ENCODE measurements at places on chromosomes 2 and 18. TPM values are rescaled to one million over a fixed set of nuclear protein-coding genes. Genes with fewer than 3 reads are reported as not detected.

- DNase-seq, result no peak
- H3K27me3 ChIP-seq, result no peaks in the 10 kb centered on the region
- H3K36me3 ChIP-seq, result peaks cover 23% of the 10 kb centered on the region
- no peak overlapping the region for H3K27ac ChIP-seq
Observed at GRCh38 chr2:134341476-134341875, 87.6 kb downstream of the MGAT5 start.

- no peak overlapping the region for H3K27ac ChIP-seq
- no peak overlapping the region for H3K4me3 ChIP-seq
- H3K27me3 ChIP-seq, result no peaks in the 10 kb centered on the region
- no peaks in the 10 kb centered on the region for H3K4me1 ChIP-seq
Observed at GRCh38 chr2:167142554-167142953, 254.3 kb downstream of the XIRP2 start.

DNA sequence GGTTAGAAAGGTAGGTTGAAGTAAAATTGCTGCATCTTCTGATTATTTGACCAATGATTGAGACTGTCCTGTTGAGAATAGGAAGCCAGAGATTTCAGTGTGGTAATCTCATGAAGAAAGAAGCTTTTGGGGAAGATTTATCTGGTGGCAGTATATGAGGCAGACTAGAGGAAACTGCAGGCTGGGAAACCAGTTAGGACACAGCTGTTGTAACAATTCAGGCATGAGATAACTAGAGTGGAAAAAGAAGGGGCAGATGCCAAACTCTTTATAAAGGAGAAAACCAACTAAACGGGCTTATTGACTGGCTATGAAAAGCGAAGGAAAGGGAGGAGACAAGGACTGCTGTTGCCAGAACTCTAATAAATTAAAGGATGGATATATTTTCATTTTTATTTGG, 155.6 kb downstream of the TTC27 start:
- no peak for DNase-seq
- no peak overlapping the region for H3K4me3 ChIP-seq
- no peak overlapping the region for H3K27ac ChIP-seq
- H3K27me3 ChIP-seq, result no peaks in the 10 kb centered on the region
- H3K4me1 ChIP-seq, result no peaks in the 10 kb centered on the region
- peaks cover 1% of the 10 kb centered on the region for H3K36me3 ChIP-seq

DNA sequence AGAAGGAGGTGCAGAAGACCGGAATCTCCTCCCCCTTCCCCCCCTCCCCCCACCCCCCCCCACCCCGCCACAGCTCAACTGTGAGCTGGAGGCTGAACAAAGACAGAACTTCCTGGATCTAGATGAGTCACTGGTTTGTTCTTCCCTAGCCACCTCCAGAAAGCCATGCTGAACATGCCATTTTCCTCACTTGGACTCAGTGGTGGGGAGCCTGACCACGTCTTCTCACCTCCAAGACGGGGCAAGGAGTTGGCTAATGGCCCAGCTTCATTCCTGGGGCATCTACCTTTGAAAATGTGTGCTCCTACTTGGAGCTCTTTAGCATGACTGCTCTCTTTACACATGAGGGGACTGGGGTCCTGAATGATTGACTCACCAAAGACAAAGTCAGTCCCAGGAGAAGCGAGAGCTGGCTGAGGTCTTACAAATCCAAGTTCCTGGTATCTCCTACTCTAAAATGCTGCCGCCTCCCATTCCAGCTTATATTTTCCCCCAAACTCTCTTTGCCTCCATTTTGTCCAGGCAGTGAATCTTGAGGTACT, 22.6 kb upstream of the FZD5 start:
- DNase-seq, result no peak
- H3K4me3 ChIP-seq, result no peak overlapping the region
- H3K27me3 ChIP-seq, result no peaks in the 10 kb centered on the region
- no peaks in the 10 kb centered on the region for H3K4me1 ChIP-seq
- H3K27ac ChIP-seq, result no peak overlapping the region
- H3K36me3 ChIP-seq, result no peaks in the 10 kb centered on the region

- H3K27me3 ChIP-seq, result no peaks in the 10 kb centered on the region
- H3K4me3 ChIP-seq, result no peak overlapping the region
- H3K27ac ChIP-seq, result no peak overlapping the region
- H3K36me3 ChIP-seq, result no peaks in the 10 kb centered on the region
- no peak for DNase-seq
Observed at GRCh38 chr2:10507106-10507505, 59.0 kb upstream of the ODC1 start.

DNA sequence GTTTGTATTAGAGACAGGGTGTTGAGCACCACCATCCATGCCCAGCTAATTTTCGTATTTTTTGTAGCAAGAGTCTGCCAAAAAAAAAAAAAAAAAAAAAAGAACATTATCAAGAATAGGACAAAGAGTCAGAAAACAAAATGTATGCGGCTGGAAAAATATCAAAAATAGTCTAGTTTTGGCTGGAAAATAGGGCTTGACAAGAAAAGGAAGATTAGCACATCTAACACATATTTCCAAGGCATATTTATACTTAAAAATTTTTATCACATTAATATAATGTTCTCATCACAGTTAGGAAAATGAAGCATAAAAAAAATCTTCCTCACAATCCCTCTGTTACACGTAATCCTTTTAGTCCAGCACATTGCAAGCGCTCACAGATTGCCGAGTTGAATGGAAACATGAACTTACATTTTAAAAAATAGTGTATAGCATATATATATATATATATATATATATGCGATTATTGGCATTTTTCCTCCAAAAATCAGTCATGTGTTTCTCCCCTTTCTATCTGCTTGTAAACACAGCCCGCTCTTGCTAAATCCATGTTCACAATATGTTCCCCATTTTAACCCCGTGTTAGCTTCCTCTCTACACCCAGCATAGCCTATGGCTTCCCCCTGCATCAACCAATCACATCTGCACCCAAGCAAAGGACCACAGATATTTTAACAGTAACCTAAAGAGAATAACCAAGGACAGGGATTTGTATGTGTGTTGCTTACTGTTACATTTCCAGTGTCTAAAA, 183.0 kb downstream of the AFF3 start:
- no peak overlapping the region for H3K4me3 ChIP-seq
- H3K36me3 ChIP-seq, result no peaks in the 10 kb centered on the region

DNA sequence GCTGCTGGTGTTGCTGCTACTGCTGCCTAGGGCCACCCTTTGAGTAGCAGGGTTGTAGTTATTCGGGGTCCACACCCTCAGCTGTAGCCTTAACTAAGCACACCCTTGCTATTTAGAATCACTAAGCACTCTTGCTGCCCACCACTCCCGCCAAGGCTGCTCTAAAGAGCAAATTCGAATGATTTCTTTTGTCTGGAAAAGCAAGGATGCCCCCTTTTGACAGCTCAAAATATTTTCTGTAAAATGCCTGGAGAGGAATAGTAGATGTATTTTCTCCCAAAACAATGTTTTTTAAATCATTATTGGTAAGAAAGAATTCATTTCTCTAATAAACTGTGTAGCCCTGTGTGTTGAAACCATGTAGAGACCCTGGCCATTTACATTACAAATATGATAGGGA, 80.8 kb upstream of the PAPOLG start:
- no peaks in the 10 kb centered on the region for H3K36me3 ChIP-seq
- H3K4me3 ChIP-seq, result no peak overlapping the region
- peaks cover 3% of the 10 kb centered on the region for H3K4me1 ChIP-seq
- no peak for DNase-seq
- H3K27ac ChIP-seq, result no peak overlapping the region

- H3K27me3 ChIP-seq, result no peaks in the 10 kb centered on the region
- H3K36me3 ChIP-seq, result no peaks in the 10 kb centered on the region
- no peak overlapping the region for H3K27ac ChIP-seq
- no peak for DNase-seq
- H3K4me3 ChIP-seq, result no peak overlapping the region
Observed at GRCh38 chr18:74282755-74283554, 8.8 kb downstream of the CYB5A start.

- H3K27me3 ChIP-seq, result peaks cover 6% of the 10 kb centered on the region
- DNase-seq, result no peak
- no peak overlapping the region for H3K4me3 ChIP-seq
- no peaks in the 10 kb centered on the region for H3K4me1 ChIP-seq
- no peaks in the 10 kb centered on the region for H3K36me3 ChIP-seq
Observed at GRCh38 chr18:32271672-32272208, 81.9 kb downstream of the MEP1B start.

- no peaks in the 10 kb centered on the region for H3K4me1 ChIP-seq
- no peak overlapping the region for H3K27ac ChIP-seq
- no peaks in the 10 kb centered on the region for H3K36me3 ChIP-seq
- no peaks in the 10 kb centered on the region for H3K27me3 ChIP-seq
- no peak for DNase-seq
- H3K4me3 ChIP-seq, result no peak overlapping the region
Observed at GRCh38 chr2:42769583-42770287, 5.8 kb upstream of the OXER1 start.

DNA sequence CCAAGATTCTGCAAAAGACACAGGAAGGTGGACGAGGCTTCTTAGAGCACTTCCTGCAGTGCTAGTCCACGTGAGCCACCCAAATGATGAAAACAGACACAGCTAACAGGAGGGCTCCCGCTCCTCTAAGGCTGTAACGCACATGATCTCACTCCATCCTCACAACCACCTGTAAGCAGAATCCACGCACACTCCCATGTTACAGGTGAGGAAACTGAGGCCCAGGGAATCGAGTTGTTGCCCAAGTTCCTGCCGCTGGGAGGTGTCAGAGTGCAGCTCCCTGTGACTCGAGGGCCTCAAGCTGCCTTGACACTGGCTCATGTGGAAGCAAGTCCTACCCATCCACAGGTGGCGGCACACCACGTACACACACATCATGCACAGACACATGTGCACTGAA, 4.4 kb downstream of the DNMT3A start:
- no peaks in the 10 kb centered on the region for H3K27me3 ChIP-seq
- H3K36me3 ChIP-seq, result no peaks in the 10 kb centered on the region
- H3K4me1 ChIP-seq, result peaks cover 25% of the 10 kb centered on the region
- no peak for DNase-seq
- no peak overlapping the region for H3K4me3 ChIP-seq
- H3K27ac ChIP-seq, result no peak overlapping the region

GRCh38 chr2:161412346-161412745, 3.8 kb upstream of the TBR1 start:
- H3K4me3 ChIP-seq, result no peak overlapping the region
- peaks cover 13% of the 10 kb centered on the region for H3K27me3 ChIP-seq
- no peaks in the 10 kb centered on the region for H3K36me3 ChIP-seq

GRCh38 chr18:50461251-50461650, 86.4 kb downstream of the SKA1 start:
- H3K4me3 ChIP-seq, result no peak overlapping the region
- no peaks in the 10 kb centered on the region for H3K36me3 ChIP-seq
- no peaks in the 10 kb centered on the region for H3K4me1 ChIP-seq

DNA sequence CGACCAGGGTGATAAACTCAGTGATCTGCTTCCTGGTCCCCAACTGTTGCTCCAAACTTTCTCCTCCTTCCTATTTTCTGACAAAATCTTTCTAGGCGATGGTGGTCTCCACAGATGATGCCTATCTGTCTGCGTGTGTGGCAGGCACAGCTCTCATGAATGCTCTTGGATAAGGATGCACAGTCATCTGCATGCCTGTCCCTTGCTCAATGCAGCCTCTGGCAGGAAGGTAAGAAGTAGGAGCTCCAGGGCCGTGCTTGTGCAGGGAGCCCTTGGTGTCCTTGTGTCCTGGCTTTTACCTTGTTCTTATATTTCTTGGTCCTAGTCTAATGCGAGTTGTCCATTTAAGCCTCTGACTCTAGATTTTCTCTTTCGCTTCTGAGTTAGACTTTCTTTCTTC, 57.5 kb downstream of the INSIG2 start:
- no peak overlapping the region for H3K4me3 ChIP-seq
- no peaks in the 10 kb centered on the region for H3K27me3 ChIP-seq
- no peaks in the 10 kb centered on the region for H3K36me3 ChIP-seq

GRCh38 chr2:151841047-151841424, 12.8 kb upstream of the ARL5A start:
- DNase-seq, result no peak
- peak overlapping the region; percentile 72 for H3K27ac ChIP-seq
- H3K4me3 ChIP-seq, result no peak overlapping the region
- H3K36me3 ChIP-seq, result no peaks in the 10 kb centered on the region

DNA sequence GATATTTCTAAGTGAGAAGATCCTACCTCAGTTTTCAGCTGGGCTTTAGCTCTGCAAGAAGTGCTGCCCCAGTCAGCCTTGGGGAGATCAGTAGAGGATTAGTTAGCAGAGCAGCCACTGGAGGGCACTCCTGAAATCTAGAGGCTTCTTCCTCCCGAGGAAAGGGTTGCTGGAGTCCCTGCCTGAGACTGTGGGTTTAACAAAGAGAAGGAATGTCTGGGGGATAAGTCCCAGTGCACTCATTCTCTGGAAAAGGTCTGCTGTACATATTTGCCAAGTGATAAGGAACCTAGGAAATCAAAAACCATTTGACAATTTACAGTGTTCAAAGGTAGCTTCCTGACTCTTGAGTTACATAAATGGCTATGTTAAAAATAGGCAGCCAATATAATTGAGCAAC, 207.2 kb downstream of the SLC8A1 start:
- H3K27ac ChIP-seq, result no peak overlapping the region
- H3K27me3 ChIP-seq, result no peaks in the 10 kb centered on the region
- DNase-seq, result no peak

GRCh38 chr2:55957142-55957541, 33.6 kb upstream of the EFEMP1 start:
- H3K4me1 ChIP-seq, result no peaks in the 10 kb centered on the region
- H3K27ac ChIP-seq, result no peak overlapping the region
- no peak overlapping the region for H3K4me3 ChIP-seq
- no peaks in the 10 kb centered on the region for H3K27me3 ChIP-seq

- H3K27me3 ChIP-seq, result no peaks in the 10 kb centered on the region
- H3K27ac ChIP-seq, result no peak overlapping the region
- no peak for DNase-seq
Observed at GRCh38 chr2:196489371-196489770, 150.1 kb upstream of the CCDC150 start.

- no peaks in the 10 kb centered on the region for H3K36me3 ChIP-seq
- no peak overlapping the region for H3K4me3 ChIP-seq
- H3K27me3 ChIP-seq, result no peaks in the 10 kb centered on the region
- no peak overlapping the region for H3K27ac ChIP-seq
- no peak for DNase-seq
- no peaks in the 10 kb centered on the region for H3K4me1 ChIP-seq
Observed at GRCh38 chr18:5444269-5444668, 99.5 kb downstream of the EPB41L3 start.

GRCh38 chr2:37740164-37740739, 68.8 kb upstream of the CDC42EP3 start:
- no peaks in the 10 kb centered on the region for H3K4me1 ChIP-seq
- H3K27me3 ChIP-seq, result no peaks in the 10 kb centered on the region
- no peak overlapping the region for H3K27ac ChIP-seq
- DNase-seq, result no peak
- no peaks in the 10 kb centered on the region for H3K36me3 ChIP-seq
- H3K4me3 ChIP-seq, result no peak overlapping the region

SCTR gene
- not detected for total RNA-seq

SCRN3 gene
- total RNA-seq, result 11.8 TPM

EFEMP1 gene
- total RNA-seq, result 0.24 TPM

CHRND gene
- not detected for total RNA-seq

ID2 gene
- total RNA-seq, result 39.0 TPM

CENPA gene
- total RNA-seq, result 33.7 TPM

SNTG2 gene
- total RNA-seq, result not detected

AOX1 gene
- 0.80 TPM for total RNA-seq

ANKRD29 gene
- 1.4 TPM for total RNA-seq

ARHGEF4 gene
- 0.21 TPM for total RNA-seq

KLHL14 gene
- 0.05 TPM for total RNA-seq

STEAP3 gene
- total RNA-seq, result 7.6 TPM

GCKR gene
- not detected for total RNA-seq

MC2R gene
- total RNA-seq, result 0.15 TPM

POTEC gene
- not detected for total RNA-seq

C18orf54 gene
- total RNA-seq, result 4.0 TPM

TXNDC2 gene
- not detected for total RNA-seq

WDR35 gene
- 7.1 TPM for total RNA-seq

OSBPL1A gene
- total RNA-seq, result 0.27 TPM
